Anterior cingulate cortex (tissue), 58 donors: ENCODE measurements at places on chromosomes 3 and 15.

GRCh38 chr15:82882273-82882928 is 70.1 kb downstream of the HOMER2 start:
- DNase-seq: no peak

DNA sequence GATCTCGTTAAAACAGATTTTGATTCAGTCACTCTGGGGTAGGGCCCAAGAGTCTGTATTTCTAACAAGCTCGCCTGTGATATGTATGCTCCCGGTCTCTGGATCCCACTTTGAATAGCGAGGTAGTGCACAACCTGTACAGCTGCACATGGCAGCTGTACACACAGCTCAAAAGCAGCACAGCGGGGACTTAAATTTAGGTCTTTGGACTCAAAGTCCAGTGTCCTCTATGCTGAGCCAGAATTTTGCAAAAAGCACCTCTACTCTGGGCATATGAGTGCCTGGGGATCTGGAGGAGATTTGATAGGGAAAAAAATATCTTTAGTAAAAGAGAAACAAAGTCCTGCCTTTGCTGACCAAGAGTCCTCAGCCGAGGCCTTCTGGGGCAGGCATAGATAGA is 83.1 kb downstream of the HMG20A start:
- no peak for DNase-seq

DNA sequence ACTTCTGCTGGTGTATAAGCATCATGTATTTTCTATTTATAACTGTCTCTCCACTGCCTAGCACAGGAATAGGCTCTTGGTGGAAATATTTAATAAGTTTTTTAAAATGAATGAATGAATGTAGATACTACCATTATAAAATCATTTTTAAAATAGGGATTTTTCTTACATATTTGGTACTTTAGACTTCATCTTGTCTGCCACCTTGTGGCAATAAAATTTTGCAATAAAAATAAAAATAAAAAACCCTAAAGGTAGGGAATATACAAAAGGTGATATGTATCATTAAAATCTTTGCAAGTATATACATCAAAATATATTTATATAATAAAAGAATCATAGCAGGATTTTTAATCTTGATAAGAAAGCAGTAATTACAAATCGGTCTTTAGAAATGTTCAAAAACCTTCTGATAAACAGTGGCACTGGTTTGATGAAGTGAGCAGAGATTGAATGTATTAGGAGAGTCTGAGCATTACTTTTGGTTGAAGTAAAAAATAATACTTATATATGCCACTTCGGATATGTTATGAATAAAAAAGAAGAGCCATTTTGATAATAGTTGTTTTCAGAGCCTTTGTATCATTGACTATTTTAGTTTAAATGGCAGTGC is 95.2 kb downstream of the SPATA16 start:
- DNase-seq: no peak

- DNase-seq: no peak
Observed at GRCh38 chr3:181464033-181464694, 247.6 kb upstream of the SOX2 start.

DNA sequence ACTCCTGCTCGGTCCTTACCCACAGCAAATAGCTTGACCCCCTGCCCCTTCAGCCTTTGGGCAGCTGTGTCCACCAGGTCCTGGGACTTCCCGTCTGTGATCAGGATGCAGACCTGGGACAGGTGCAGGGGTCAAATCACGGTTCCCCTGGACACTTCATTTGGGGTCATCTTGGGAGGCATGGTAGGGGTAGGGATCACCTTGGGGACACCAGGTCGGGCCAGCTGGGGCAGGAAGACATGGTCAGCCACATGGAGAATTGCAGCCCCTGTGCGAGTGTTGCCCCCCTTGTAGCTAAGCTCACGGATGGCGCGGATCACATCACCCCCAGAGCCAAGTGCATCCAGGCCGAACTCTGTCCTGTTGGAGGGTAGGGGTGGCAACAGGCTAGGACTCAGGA is 1.8 kb downstream of the COL7A1 start:
- no peak for DNase-seq

DNA sequence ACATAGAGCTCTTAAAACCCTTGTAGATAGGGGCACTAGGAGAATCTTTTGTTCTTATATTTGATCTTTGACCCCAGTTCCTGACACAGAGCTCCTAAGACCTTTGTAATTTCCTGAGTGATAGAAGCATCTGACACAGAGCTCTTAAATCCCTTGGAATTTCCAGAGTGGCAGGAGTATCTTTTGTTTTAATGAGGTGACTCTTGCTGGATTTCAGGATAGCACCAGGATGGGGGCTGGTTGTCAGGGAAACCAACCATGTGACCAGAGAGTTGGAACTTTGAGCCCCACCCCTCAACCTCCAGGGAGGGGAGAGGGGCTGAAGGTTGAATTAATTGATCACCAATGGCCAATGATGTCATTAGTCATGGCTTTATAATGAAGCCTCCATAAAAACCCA is 47.6 kb upstream of the ST8SIA2 start:
- no peak for DNase-seq

GRCh38 chr3:55017876-55018275 is 90.0 kb upstream of the LRTM1 start:
- DNase-seq: no peak

GRCh38 chr15:80495401-80495942 is 91.3 kb downstream of the ARNT2 start:
- DNase-seq: no peak

- no peak for DNase-seq
Observed at GRCh38 chr3:43097400-43098080, 8.3 kb downstream of the POMGNT2 start.

GRCh38 chr3:138449490-138449889 is 15.1 kb downstream of the ESYT3 start:
- DNase-seq: no peak

GRCh38 chr3:109952924-109953323 is 615.6 kb upstream of the DPPA4 start:
- DNase-seq: no peak

DNA sequence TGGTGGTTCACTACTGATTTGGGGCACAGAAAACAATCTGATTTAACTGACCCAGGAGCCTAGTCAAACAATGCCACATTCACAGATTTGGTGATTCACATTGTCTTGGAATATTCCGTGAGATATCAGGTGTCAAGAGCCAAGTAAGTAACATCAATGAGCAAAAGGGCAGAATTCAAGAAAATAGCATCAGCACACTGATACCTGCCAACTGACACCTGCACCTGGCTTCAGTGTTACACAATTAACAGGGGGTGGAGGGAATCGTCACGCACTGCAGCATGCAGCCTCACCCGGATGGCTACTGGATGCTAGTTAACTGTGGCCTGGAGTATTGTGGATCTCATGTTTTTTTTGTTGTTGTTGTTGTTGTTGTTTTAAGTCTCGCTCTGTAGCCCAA is 17.6 kb downstream of the CCNL1 start:
- no peak for DNase-seq

GRCh38 chr15:74038707-74039655 is 43.4 kb downstream of the GOLGA6A start:
- DNase-seq: no peak

- DNase-seq: no peak
Observed at GRCh38 chr15:97604677-97605076, 355.8 kb upstream of the ARRDC4 start.

GRCh38 chr3:50319894-50320625 is 2.5 kb downstream of the HYAL2 start:
- DNase-seq: no peak

GRCh38 chr3:149771652-149772271 is 19.5 kb upstream of the COMMD2 start:
- DNase-seq: no peak

- no peak for DNase-seq
Observed at GRCh38 chr3:62574266-62574898, 201.0 kb upstream of the FEZF2 start.

GRCh38 chr3:62332017-62332416 is 41.3 kb downstream of the FEZF2 start:
- DNase-seq: no peak

- no peak for DNase-seq
Observed at GRCh38 chr3:150870406-150870805, 34.8 kb downstream of the MINDY4B start.

- peak; percentile 64 for DNase-seq
Observed at GRCh38 chr15:82647045-82647834, at the start of gene CPEB1. Gene CPEB1 (minus strand): TSS chr15:82647363. CDS start chr15:82628459, 18,904 bp downstream.

- no peak for DNase-seq
Observed at GRCh38 chr15:85009435-85009834, 27.8 kb downstream of the PDE8A start.

DNA sequence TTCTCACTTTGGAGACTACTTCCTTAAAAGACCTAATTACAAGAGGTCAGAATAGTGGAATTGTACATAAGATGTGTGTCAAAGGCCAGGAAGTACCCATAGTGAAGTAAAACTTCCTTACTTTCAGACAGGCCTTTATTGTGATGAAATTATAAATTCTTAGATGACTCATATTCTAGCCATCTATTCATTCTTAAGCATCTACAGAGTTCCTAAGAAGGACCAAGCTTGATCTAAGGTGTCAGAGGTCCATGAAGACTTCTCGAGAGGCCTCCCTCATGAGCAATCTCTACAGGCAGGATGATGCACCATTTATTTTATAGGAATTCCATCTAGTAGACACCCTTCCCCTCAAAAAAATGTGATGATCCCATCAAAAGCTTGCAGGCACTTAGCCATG is 493.3 kb downstream of the MAGI1 start:
- no peak for DNase-seq

- DNase-seq: no peak
Observed at GRCh38 chr3:188559072-188559429, 405.1 kb downstream of the LPP start.

GRCh38 chr15:49507261-49507660 is 84.2 kb downstream of the FGF7 start:
- DNase-seq: no peak

DNA sequence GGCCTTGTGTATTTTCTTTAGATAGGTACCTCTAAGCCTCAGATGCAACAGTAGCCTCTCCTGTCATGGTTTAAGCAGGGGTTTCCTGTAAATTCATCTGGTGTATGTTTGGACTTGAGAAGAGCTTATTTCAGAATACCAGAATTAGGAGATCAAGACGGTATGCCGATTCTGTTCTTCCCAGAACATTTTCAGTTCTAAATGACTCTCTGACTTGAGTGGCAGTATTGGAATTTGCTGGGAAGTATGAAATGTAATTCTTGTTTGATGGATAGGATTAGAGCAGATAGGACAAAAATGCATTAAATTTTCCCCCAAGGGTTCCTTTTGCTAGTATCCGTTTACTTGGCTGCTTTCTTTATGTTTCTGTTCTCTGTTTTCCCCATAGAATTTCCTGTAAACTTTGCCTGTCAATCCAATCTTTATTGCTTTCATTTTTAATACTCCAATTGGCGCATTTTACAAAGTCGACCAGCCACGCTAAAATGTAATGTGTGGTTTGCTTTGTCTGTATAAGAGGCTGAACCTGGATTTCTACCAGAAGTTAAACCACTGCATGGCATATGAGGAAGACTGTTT is 612.2 kb downstream of the RBMS3 start:
- no peak for DNase-seq

GRCh38 chr3:27317096-27317495 is 52.1 kb downstream of the NEK10 start:
- DNase-seq: no peak

- no peak for DNase-seq
Observed at GRCh38 chr15:60795889-60796288, 316.9 kb upstream of the ICE2 start.

DNA sequence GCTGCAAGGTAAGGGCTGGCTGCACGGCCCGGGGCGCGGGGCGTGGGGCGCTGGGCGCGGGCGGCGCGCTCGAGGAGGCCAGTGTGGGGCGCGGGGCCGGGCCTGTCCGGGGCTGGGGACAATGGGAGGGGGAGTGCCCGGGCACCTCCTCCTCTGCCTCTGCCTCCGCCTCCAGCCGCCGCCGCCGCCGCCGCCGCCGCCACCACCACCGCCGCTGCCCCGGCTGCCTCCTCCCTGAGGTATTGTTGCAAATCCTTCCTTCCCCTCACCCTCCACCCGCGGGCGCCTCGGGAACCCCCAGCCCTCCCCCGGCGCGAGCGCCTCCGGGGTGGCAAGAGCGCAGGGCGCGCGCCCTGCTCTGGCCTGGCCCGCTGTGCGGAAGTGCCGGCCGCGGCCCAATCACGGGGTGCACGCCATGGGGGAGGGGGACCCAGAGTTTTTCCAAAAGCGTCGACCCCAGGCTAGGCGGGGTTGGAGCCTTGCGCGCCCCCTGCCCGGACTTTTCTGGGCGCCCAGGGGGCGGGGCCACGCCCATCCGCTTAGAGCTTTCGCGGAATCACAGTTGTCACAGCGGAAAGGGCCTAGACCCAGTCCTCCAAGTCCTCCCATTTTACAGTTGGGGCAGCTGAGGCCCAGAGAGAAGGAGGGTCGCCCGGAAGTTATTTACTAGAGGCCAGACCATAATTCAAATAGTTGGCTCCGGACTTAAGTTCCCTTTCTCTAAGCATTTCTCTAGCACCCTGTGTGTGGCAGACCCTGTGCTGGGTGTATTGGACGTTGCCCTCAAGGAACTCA is at the start of gene LPP:
LPP (plus strand) TSS at position 144 of the 795 bp plus-strand sequence. CDS start 251,964 bp downstream, outside the sequence.
- peak; percentile 71 for DNase-seq

GRCh38 chr3:128091586-128091985 is 32.0 kb downstream of the RUVBL1 start:
- DNase-seq: no peak

GRCh38 chr3:7207928-7208327 is 347.0 kb downstream of the GRM7 start:
- DNase-seq: no peak

- DNase-seq: no peak
Observed at GRCh38 chr3:188239035-188239434, 85.1 kb downstream of the LPP start.

- no peak for DNase-seq
Observed at GRCh38 chr3:177357352-177358090, 160.2 kb upstream of the TBL1XR1 start.

- no peak for DNase-seq
Observed at GRCh38 chr15:98568382-98569017, 79.8 kb upstream of the IGF1R start.

DNA sequence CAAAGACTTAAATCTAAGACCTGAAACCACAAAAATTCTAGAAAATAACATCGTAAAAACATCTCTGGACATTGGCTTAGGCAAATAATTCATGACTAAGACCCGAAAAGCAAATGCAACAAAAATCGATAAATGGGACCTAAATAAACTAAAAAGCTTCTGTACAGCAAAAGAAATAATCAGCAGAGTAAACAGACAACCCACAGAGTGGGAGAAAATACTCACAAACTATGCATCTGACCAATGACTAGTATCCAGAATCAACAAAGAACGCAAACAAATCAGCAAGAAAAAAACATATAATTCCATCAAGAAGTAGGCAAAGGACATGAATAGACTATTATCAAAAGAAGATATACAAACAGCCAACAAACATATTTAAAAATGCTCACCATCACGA is 749.4 kb downstream of the PLOD2 start:
- DNase-seq: no peak

- DNase-seq: no peak
Observed at GRCh38 chr3:172938788-172939187, 188.3 kb downstream of the ECT2 start.
